ENCODE measurements at places on chromosomes 13 and 19.

DNA sequence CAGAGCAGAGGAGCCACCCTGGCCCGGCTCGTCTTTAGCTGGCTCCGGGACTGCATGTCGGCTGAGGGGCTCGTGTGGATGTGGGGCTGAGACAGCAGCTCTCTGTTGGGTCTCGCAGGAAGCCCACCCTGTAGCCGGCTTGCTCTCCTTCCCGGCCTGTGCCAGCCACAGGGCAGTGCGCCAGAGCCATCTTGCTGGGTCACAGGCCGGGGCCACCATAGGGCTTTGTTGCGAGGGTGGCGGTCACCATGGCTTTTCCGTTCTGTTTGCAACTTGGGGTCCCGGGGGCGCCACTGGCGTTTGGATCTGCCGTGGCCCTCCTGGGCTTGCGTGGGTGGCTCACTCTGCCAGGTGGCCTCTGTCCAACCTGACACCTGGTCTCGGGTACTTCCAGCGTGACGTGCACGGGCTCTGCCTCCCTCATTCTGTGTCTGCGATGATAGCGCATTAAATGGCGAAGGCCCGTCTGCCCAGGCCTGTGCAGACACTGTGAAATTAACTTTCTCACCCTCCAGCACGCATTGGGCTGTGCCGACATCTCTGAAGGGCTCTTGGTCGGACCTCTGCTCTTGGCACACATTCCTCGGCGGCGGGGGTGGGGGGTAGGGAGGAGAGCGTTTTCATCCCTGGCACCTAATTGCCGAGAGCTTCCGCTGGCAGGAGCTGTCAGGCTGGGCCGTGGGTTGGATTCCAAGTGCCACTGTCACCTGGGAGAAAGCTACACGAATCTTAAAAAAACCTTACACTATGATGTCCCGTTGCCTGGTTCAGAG, 95.1 kb downstream of the KDM4B start:
- DNase-seq, result no peak

GRCh38 chr13:113791761-113792160, 32.7 kb downstream of the TMEM255B start:
- no peak for DNase-seq

DNA sequence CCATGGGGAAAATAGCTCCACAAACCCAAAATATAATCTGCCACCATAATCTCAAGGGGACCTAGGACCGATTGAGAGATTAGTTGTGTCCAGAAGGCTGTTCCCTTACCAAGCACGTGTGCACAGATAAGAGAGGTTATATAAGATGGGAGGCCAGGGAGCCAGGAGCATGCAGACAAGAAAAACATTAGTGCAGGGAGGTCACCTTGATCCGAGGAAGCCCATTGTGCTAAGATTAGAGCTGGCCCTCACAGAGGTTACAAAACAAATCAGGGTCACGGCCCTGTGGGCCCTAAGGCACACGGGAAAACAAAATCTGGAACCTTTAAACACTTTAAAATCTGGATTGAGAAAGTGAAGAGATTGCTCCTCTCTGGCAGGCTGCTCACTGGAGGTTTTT, 37.7 kb downstream of the RGCC start:
- DNase-seq, result no peak

DNA sequence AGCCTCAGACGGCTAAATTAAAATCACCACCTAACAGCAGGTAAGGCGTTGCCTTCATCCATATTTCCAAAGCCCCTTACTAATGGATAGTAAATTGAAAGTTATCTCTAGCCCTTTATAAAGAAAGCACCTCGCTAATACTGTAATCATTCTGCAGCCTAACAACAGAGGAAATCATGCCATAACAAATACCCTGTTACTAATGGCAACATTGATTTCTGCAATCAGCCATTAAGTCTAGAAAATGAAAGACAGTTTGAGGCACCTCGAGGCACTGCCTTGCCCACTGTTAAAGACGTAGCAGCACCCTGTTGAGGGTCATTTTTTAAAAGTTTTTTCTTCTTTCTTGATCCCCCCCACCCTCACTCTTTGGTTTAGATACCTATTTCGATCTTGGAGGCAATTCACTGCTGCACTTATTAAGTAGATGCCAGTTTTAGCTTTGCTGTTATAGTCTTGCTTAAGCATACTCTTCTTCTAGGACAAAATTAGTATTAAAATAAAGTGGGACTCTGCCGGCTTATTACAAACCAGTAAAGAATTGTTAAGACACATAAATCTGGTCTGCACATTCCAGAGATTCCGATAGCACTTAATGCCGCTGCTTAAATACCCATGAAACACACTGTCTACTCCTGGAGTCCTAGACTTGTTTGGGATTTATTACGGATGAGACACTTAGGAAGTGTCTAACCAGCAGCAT, 74.8 kb downstream of the ZNF536 start:
- no peak for DNase-seq

- peak; percentile 74 for DNase-seq
Observed at GRCh38 chr19:45406226-45407090, at the start of gene POLR1G. Gene POLR1G, plus strand, starts transcription at chr19:45406644. Its CDS starts 53 bp downstream, at chr19:45406697.

DNA sequence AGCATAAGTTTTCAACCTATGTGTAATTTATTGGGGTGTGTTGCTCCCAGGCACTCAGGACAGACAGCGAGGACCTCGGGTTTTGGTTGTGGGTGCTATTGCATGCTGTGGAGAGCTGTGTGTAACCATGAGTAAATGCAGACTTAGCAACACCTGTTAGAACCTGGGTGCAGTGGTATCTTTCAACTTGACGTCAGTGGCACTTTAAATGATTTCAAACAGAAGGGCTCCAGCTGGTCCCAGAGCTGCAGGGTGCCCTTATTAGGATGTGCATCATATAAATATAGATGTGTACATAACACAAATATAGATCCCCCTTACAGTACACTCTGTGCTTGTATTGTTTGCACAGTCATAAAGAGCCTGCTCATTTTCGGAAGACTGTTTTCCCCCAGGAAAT, 228.3 kb upstream of the IRS2 start:
- DNase-seq, result peak; percentile 91

DNA sequence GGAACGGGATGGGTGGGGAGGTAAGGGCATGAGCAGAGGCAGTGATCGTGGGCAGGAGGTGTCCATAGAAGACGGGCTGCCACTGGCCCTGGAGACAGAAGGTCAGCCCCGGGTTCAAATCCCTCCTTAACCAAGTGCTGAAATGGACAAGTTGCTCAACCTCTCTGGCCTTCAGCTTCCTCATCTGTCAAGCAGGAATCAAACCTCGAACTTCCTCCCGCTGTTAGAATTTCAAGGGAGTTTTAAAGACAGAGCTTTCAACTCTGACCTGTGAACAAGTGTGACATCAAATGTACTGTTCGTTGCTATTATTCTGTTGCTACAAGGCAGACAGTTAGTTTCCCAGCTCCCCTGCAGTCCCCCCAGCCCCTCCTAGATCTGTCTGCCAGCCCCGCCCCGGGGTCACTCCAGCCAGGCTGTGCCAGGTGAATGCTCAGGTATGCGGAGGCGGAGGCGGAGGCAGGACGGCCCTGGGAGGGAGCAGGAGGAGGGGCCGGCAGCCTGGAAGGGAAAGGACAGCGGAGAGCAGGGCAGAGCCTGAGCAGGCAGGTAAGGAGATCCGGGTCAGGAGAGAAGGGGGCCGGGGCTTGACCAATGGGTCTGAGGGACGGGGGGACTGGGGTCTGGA, at the start of gene EPS8L1:
EPS8L1 (plus strand) TSS at position 499 of the 628 bp plus-strand sequence. CDS start 576 bp downstream, outside the sequence.
- DNase-seq, result no peak

DNA sequence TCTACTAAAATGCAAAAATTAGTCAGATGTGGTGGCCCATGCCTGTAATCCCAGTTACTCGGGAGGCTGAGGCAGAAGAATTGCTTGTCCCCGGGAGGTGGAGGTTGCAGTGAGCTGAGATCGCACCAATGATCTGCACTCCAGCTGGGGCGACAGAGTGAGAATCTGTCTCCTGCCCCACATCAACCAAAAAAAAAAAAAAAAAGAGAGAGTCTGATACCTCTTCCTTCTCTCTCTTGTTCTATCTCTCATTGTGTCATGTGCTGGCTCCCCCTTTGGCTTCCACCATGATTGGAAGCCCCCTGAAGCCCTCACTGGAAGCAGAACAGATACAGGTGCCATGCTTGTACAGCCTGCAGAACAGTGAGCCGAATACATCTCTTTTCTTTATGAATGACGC, 20.4 kb downstream of the CLEC11A start:
- no peak for DNase-seq

DNA sequence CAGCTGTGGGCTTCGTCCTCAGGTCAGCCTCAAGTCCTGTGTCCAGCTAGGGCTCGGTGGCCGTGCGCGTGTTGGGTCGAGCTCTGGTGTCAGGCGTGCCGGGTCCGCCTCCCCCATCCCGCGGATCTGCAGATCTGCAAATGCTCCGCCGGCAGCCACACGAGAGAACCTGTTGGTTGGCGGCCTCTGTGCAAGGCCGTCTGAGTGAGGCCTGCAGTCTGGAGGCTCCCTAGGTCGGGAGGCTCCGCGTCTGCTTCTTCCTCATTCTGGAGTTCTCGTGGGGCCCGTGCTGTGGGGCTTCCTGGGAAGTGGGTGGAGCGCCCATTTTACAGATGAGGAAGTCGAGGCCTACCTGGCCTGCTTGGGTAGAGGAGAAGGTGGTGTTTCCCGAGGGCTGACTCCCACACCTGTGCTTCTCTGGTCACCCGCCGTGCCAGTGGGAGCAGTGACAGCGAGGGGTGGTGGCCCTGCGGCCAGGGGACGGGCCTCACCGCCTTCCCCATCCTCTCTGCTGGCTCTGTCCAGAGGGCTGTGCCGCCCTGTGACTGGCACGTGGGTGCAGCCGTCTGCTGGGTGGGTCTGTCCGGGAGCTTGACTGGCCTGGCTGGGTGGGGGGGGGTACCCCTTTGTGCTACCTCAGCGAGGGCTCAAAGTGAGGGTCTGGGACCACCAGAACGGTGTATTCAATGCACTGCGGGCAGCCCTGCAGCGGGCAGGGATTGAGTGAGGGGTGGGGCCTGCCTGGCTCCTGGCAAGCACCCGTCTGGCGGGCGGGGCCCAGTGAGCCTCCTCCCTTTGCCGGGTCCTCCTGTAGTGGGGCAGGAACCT, 3.3 kb downstream of the CSNK1G2 start:
- DNase-seq, result no peak

- DNase-seq, result no peak
Observed at GRCh38 chr13:48110931-48111721, 16.2 kb upstream of the MED4 start.

DNA sequence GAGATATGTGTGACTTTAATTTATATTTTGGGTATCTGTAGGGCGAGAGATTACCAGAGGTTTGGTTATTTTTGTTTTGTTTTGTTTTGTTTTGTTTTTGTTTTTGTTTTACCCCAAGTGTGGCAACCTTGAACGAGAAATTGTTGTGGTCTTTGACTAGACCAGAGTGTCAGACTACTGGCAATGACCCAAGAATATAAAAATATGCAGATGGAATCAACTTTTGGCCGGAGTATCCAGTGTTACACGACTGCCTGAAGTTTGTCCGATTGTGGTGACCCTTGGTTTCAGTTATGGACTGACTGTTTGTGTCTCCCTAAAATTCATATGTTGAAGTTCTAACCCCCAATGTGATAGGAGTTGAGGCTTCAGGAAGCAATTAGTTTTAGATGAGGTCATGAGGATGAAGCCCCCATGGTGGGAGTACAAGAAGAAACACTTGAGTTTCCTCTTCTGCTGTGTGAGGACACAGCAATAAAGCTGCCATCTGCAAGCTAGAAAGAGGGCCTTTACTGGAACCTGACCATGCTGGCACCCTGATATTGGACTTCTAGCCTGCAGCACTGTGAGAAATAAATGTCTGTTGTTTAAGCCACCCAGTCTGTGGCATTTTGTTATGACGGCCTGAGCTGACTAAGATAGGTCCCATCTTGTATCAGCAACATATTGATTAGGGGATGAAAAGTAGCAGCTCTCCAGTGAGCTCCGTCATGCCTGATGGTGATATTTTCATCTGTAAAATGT, 261.7 kb downstream of the MTUS2 start:
- no peak for DNase-seq

- no peak for DNase-seq
Observed at GRCh38 chr13:78404846-78405360, 198.4 kb downstream of the POU4F1 start.

- no peak for DNase-seq
Observed at GRCh38 chr19:55700813-55701212, 25.8 kb downstream of the EPN1 start.

GRCh38 chr19:48858984-48859710, 9.3 kb downstream of the PLEKHA4 start:
- DNase-seq, result no peak
